CD8-positive, alpha-beta memory T cell (primary cell): ENCODE measurements at places on chromosomes 7 and 10. TPM values are rescaled to one million over a fixed set of nuclear protein-coding genes. Genes with fewer than 3 reads are reported as not detected.

- DNase-seq = no peak
- peaks cover 27% of the 10 kb centered on the region for H3K4me1 ChIP-seq
- H3K36me3 ChIP-seq = no peaks in the 10 kb centered on the region
- H3K4me3 ChIP-seq = no peak overlapping the region
Measured at GRCh38 chr7:17146621-17147020, 151.8 kb upstream of the AHR start.

DNA sequence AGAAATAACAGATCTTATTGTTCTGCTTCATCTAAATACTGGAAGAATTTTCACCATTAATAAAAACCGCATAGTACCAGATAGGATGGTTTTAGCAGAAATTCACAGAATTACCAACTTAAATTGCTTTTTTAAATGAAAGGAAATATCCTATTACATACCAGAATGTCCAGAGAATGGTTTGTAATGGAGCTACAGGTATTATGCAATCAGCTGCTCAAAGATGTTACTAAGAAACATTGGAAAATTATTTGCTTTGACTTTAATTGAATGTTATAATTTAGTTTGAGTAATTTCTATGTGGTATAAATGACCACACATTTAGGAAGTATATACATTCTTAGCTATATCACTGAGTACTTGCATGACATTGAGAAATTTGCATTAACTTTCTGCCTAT is 338.3 kb downstream of the ETV1 start:
- no peaks in the 10 kb centered on the region for H3K27me3 ChIP-seq
- H3K36me3 ChIP-seq = no peaks in the 10 kb centered on the region
- H3K4me1 ChIP-seq = no peaks in the 10 kb centered on the region
- DNase-seq = no peak

DNA sequence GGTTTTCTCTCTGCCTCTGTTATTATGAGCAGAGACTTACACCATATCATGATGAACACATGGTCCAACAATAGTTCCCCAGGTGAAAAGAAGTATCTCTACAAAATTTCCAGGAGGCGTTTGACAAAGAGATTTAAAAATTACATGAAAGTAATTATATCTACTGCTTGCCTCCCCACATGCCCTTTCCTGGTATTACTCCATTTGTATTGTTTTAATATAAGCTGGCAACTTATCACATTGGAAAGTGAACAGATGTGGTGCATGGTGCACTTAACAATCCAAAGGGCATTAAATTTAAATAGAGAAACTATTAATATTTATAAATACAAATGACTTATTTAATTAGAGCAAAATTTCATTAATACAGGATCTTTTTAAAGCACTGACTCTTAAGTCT is 638.2 kb downstream of the ANKRD7 start:
- no peaks in the 10 kb centered on the region for H3K36me3 ChIP-seq
- no peaks in the 10 kb centered on the region for H3K4me1 ChIP-seq

GRCh38 chr10:131654471-131655087 is 246.2 kb upstream of the PPP2R2D start:
- H3K36me3 ChIP-seq = no peaks in the 10 kb centered on the region
- no peaks in the 10 kb centered on the region for H3K27me3 ChIP-seq
- no peak overlapping the region for H3K27ac ChIP-seq
- no peak overlapping the region for H3K4me3 ChIP-seq

- H3K27me3 ChIP-seq = no peaks in the 10 kb centered on the region
- no peak for DNase-seq
- no peak overlapping the region for H3K4me3 ChIP-seq
- H3K4me1 ChIP-seq = no peaks in the 10 kb centered on the region
- no peak overlapping the region for H3K27ac ChIP-seq
Measured at GRCh38 chr10:60258429-60258797, 131.3 kb downstream of the ANK3 start.

DNA sequence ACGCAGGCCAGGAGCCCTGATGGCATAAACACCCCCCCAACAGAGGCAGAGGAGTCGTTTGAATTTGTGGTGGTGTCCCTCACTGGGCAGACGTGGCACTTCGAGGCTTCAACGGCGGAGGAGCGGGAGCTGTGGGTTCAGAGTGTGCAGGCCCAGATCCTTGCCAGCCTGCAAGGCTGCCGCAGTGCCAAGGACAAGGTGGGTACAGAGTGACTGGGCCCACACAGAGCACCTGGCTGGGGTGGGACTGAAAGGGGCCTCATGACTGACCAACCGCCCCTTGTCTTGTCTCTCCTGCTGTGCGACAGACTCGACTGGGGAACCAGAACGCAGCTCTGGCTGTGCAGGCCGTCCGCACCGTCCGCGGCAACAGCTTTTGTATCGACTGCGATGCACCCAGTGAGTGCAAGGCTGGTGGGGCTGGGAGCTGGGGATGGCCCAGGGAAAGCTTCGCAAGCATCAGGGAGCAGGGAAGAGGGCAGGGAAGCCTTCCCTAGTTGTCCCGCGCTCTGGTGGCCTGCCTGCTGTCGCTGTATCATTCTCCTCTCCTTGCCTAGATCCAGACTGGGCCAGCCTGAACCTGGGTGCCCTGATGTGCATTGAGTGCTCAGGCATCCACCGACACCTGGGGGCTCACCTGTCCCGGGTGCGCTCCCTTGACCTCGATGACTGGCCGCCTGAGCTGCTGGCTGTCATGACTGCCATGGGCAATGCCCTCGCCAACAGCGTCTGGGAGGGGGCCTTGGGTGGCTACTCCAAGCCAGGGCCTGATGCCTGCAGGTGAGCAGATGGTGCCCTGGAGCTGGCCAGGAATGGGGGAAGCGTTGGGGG is 25.4 kb downstream of the GBX1 start:
- no peak for DNase-seq
- H3K27ac ChIP-seq = no peak overlapping the region
- no peaks in the 10 kb centered on the region for H3K36me3 ChIP-seq
- H3K27me3 ChIP-seq = no peaks in the 10 kb centered on the region
- no peaks in the 10 kb centered on the region for H3K4me1 ChIP-seq

GRCh38 chr10:50420196-50420595 is 168.9 kb upstream of the ASAH2 start:
- no peaks in the 10 kb centered on the region for H3K36me3 ChIP-seq
- no peak overlapping the region for H3K4me3 ChIP-seq
- no peaks in the 10 kb centered on the region for H3K27me3 ChIP-seq
- peaks cover 9% of the 10 kb centered on the region for H3K4me1 ChIP-seq
- DNase-seq = no peak

PDE1C gene
- total RNA-seq = not detected

MYH16 gene
- not detected for total RNA-seq
